ENCODE measurements at places on chromosomes 6 and 20.

DNA sequence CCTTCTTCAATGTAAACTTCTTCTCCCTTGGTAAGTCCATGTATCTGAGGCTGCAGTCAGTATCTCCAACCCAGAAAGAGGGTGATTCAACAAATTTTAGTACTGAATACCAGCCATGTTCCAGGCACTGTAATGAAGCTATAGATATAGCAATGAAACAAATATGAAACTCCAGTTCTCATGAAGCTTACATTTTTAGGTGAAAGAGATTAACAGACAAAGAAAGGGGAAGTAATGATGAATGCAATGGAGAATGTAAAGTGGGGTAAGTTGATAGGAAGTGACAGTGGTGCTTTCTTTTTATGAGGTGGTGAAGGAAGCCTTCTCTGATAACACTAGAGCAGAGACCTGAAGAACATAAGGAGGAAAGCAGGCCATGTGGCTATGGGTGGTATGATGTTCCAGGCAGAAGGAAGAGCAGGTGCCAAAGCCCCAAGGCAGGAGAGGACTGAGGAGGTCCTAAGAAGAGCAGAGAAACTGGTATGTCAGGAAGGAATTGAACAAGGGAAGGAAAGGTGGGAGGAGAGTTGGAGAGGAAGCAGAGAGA is 143.6 kb downstream of the TFAP2B start:
- DNase-seq: no peak

DNA sequence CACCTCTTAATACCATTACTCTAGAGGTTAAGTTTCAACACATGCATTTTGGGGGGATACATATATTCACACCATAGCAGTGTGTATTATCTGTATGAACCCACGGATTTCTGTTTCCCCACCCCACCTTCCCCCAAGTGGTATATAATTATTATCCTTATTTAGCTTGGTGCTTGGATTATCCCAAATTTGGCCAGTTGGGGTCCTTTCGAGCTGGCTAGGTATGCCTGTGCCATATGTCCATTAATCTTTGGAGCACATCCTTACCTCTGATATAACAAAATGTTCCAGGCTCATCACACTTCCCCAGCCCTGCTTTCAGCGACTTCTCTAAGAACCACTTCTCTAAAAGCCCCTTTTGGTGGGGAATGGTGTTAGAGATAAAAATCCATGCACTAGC is 118.7 kb upstream of the MLIP start:
- DNase-seq: no peak

GRCh38 chr6:41970436-41970846 is 28.8 kb upstream of the CCND3 start:
- DNase-seq: peak; percentile 39

DNA sequence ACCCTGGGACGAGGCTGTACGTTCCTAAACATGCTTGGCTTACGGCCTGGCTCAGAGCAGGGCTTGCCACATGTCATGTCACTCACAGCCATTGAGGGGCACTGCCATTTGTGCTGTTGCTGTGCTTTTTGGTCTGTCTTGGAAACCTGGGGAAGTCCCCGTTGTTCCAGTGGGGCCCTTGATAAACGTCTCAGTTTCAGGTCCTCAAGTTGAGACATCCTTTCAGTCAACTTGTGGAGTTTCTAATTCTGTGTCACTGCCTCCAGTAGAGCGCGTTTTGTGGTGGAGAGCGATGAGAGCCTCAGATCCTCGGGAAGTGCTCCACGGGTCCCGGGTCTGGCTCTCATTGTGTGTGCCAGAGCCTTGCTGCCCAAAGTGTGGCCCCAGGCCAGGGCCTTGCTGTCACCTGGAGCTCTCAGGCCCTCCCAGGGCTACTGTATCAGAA is 43.0 kb upstream of the CCR6 start:
- DNase-seq: no peak

- DNase-seq: no peak
These were observed 84.4 kb upstream of the NNAT start for GRCh38 chr20:37436527-37437186.

DNA sequence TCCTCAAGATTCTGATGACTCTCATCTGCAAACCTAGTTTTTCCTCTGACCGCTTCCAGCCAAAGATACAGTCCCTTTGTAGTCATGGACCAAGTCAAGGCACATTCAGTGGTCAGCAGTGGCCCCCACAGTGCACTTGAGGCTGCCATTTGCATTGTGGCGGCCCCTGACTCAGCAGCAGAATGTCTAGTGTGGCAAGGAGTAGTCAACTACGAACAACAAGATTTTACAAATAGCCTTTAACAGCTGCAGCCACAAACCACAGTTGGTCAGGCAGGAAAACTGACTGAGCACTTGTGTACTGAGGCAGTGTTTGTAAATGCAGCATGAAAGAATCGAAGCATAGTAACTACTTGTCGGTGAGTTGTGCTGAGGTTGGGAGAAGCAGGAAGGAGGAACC is 49.6 kb downstream of the SLC2A12 start:
- DNase-seq: no peak

- DNase-seq: no peak
These were observed 34.0 kb upstream of the SEC63 start for GRCh38 chr6:107991772-107992550.

DNA sequence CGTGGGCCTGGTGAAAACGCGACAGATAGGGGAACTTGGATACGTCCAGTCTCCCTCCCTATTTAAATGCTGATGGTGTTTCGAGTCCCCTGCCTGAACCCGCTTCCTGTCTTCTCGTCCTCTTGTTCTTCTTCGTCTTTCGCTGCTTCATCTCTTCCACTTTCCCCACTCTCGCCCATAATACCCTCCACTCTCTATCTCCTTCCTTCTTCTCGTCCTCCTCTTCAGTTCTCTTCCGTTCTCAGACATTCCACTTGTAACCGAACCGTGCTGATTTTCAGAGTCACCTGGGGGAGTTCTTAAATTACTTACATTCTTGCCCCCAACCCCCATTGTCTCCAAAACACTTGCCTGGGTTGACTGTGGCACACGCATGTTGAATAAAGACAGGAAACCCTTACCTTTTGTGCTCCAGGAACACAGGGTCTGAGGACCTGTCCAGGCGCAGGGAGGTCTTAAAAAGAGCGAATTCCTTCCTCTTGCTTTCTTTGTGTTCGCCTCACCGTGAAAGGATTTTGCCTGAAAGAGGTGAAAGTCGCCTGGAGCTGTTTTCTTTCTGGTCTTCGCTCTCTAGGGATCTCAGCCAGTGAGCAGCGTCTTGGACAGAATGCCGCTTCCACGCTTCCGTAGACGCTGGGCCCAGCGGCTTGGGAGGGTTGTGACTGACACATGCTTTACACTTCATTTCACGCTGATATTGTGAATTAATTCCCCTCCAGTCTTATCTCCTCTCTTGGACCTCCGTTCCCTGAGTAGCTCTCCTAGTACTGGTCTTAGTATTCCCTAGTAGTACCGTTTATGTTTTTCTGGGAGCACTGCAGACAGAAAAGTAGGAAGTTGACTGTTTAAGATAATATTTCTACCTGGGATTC is 184.0 kb downstream of the GPX5 start:
- no peak for DNase-seq

DNA sequence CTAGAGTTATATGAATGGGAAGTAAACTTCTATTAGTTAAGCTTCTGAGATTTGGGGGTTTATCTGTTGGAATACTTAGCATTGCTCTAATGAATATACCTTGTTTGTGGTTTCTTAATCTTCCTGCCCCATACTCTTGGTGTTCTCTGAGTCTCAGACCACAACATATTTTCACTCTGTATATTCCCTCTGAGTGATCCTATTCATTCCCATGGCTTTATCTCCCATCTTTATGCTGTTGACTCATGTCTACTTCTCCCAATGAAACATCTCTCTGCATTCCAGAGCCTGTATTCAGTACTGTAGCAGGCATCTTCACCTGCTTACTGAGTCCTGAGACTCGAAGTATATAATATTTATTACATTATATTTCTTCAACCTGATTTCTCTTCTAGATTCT is 283.7 kb upstream of the MAP3K7 start:
- no peak for DNase-seq
